Stimulated activated CD4-positive, alpha-beta T cell treated with anti-CD3 and anti-CD28 coated beads, Interleukin-15, amount 100 ng/mL, for 1 hour (primary cell): ENCODE measurements at places on chromosomes 16 and 17.

DNA sequence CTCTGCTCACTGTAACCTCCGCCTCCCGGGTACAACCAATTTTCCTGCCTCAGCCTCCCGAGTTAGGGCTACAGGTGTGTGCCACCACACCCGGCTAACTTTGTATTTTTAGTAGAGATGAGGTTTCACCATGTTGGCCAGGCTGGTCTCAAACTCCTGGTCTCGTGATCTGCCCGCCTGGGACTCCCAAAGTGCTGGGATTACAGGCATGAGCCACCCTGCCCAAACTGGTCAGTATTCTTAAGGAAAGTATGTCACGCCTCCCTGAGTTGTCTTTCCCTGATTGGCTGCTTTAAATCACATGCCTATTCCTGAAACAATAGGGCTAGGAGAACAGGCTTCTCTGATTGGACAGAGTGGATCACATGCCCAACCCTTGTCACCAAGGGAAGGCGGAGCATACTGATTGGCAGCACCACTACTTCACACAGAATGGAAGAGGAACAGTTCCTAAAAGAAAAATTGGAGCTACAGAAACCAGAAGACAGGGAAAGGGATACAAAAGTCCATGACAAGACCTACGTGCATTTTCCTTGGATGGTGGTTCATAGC lies 17.6 kb upstream of the CYB5B start:
- no peak for DNase-seq

- no peak for DNase-seq
These were observed 25.9 kb downstream of the MYH3 start for GRCh38 chr17:10631048-10631700.

DNA sequence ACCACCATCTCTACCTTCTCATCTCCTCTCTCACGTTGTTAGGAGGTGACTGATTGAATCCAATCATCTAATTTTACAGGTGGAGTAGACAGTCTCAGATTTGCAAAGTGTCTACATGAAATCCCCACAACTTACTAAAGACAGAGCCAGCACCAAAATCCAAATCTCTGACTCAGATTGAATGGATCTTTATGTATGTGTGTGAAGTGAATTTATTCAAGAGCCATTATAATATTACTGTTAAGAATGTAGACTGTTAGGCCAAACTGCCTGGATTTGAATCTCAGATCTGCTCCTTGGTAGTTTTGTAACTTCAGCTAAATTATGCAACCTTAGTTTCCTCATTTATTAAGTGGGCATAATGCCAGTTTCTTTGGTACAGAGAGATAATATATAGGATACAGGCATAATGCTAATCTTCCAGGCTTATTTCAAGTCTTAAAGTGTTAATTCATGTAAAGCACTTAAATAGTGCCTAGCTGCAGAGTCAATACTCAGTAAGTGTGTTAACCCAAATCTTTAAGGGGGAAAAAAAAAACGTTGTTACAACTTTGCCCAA lies 12.7 kb downstream of the CNEP1R1 start:
- DNase-seq: no peak

GRCh38 chr16:3096362-3096761 lies 2.7 kb downstream of the ZSCAN10 start:
- no peak for DNase-seq

- DNase-seq: no peak
These were observed 11.9 kb upstream of the TCAP start for GRCh38 chr17:39653316-39653661.

DNA sequence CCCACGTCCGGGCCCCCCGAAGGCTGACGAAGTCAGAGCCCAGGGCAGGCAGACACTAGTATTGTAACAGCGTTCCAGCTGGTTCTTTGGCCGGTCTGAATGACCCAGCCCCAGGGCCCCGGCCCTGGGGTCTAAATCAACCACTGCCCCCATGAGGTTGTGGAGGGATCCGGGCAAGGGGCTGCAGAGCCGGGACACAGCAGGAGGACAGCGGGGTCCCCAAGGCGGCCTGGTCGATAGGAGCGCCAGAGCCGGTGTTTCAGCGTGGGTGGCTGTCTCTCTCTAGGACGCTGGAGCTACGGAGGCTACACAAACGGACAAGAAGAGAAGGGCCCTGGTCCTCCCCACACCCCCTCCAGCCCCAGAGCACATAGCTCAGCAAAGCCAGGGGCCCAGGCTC lies 101.8 kb downstream of the RBFOX3 start:
- no peak for DNase-seq

DNA sequence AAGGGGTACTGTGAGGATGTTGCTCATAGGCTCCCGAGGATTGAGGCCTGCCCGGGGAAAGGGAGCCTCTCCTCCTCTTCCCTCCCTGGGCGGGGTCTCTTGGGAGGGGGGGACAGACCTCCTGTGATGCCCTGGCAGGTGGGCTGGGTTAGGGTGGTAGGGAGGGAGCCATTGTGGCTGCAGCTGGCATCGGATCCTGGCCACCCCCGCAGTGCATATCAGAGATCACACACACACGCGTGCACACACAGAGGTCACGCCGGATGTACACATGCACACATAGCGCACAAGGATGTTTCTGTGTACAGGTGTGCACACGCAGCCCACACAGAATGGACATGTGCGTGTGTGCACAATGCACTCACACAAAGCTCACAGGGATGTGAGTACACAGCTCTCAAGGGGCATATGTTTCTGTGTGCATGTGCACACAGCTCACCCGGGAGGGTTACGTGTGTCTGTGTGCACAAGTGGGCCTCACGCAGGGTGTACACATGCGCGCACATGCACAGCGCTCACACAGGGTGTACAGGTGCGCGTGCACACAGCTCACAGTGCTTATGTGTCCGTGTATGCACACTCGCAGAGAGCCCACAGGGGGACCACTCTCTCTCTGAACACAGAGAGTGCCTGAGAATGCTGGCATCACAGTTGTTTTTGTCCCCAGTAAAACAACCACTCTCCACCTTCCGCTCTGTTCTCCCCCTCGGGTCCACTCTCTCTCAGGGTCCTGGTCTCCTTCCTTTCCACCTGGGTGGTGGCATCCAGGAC lies 2.4 kb downstream of the GJD3 start:
- DNase-seq: no peak

- DNase-seq: no peak
These were observed at the start of gene GJC1 for GRCh38 chr17:44829523-44830358. Gene GJC1 (minus strand): TSS chr17:44830287. CDS start chr17:44805817, 24,470 bp downstream.

GRCh38 chr17:14452856-14453255 lies 152.0 kb downstream of the HS3ST3B1 start:
- DNase-seq: no peak

GRCh38 chr17:64378890-64379354 lies 11.7 kb downstream of the PECAM1 start:
- no peak for DNase-seq
